GM12864 (cell line): ENCODE measurements at places on chromosomes 2 and 18.
A peak's percentile ranks its signal among the peaks of the same experiment; 100 is the strongest.

GRCh38 chr2:241888641-241889040 lies 19.1 kb downstream of the RTP5 start:
- DNase-seq: no peak

- DNase-seq: no peak
Measured at GRCh38 chr2:194621945-194622344, 1035.1 kb upstream of the SLC39A10 start.

DNA sequence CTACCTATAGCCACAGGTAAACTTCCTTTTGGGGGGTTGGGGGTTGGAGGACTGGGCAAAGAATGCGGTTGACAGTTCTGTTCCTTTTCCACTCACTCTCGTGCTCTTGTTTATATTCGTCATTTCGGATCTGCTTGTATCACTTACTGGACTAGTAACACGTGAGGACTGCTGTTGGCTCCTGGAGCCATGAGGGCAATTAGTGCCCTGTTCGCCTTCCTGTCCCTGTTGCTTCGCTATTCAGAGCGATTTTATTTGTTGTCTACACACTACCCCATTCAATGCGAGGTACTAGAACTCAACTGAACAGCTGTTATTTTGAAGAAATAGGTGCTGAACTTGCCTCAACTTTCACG lies 1.1 kb downstream of the KCNJ3 start:
- DNase-seq: no peak

DNA sequence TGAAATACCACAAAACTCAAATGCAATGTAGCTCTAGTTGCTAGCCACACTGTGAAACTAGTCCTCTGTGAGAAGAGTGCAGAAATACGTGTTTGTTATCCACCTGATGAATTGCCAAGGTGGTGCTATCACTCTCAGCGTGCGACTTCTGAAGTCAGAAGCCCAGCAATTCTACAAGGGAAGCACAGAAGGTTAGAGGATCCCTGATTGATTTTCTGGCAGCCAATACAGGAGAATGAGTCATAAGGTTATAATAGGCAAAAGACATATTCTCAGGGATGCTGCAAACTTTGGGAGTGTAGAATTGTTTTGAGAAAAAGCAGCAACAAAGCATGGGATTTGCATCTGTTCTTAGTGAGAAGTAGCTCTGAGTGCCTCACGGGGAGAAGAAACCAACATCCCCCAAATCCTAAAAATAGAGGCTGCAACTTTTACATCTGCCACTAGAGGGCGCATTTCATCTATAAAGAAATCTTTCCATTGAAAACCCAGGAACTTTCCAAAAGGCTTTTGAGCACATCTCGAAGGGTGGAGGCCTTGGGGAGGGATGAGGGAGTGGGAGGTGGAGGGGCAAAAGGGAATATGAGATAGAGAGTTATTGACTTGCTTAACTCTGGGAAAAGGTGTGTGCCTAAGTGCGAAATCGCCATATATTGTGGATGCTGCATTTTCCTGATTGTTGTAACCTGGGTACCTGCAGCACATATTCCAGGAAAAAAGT lies 78.0 kb downstream of the TMEM182 start:
- DNase-seq: peak; percentile 1

DNA sequence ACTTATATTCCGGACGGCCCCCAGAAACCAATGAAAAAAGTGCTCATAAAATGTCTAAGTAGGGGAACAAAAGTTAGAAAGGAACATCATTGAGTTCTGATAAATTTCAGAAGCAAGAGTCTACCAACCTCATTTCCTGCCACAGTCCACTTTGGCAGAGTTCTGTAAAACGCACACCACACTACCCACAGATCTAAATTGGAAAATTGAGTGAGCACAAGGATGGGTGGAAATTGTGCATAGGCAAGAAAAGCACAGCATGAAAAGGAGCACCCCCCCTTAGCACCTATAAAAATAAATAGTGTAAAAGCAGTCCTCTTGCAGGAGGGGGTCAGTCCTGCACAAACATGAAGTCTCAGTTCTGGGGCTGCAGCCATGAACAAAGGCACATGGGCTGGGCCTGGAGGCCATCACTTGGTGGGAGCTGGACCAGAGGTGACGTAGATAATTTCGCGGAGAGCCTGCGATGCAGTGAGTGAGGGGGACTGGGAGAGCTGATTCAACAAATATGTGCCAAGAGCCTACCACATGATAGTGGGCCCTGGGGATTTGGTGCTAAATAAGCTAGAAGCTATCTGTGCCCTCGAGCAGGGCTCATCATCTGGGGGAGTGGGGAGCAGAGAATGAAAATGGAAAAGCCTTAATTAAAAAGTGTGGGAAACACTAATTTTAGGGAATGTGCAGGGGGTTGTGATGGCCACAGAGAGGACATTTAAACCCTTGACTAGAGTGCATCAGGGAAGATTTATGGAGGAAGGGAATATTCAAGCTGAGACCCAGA lies 48.9 kb upstream of the SPP2 start:
- no peak for DNase-seq

GRCh38 chr2:236352761-236353593 lies 88.8 kb upstream of the ASB18 start:
- no peak for DNase-seq

- DNase-seq: no peak
Measured at GRCh38 chr2:174157053-174157452, 91.3 kb downstream of the OLA1 start.

GRCh38 chr2:160459538-160460332 lies 33.9 kb downstream of the RBMS1 start:
- DNase-seq: no peak
